ENCODE measurements at places on chromosomes 11 and 22. TPM values are rescaled to one million over a fixed set of nuclear protein-coding genes. Genes with fewer than 3 reads are reported as not detected.
A peak's percentile ranks its signal among the peaks of the same experiment; 100 is the strongest.

The GNG3 gene
- total RNA-seq: not detected

The MS4A3 gene
- not detected for total RNA-seq

The CBLIF gene
- not detected for total RNA-seq

The PATE2 gene
- total RNA-seq: not detected

DNA sequence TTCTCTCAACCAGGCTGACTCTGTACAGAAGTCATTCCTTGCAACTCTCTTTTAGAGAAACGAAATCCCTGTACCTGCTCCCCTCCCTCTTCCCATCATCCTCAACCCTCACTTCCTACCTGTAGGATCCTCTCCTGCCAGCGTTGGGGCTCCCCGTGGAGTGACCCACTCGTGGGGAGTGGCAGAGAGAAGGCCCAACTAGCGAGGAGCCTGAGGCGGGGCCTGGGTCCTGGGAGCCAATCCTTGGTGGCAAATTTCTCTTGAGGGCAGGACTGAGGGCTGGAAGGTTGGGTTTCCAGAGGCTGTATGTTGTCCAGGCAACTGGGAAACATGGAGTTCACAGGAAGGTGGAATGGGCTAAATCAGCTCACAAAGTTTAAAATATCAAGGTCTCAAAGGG lies 10.4 kb downstream of the NHERF4 start:
- DNase-seq: peak; percentile 58

GRCh38 chr11:35146074-35146521 lies 7.1 kb downstream of the CD44 start:
- DNase-seq: no peak

Measured in left cardiac atrium (tissue), 4 donors.